ENCODE measurements at places on chromosomes 2 and 18. TPM values are rescaled to one million over a fixed set of nuclear protein-coding genes. Genes with fewer than 3 reads are reported as not detected.
A peak's percentile ranks its signal among the peaks of the same experiment; 100 is the strongest.

Gene MDH1B
- total RNA-seq, result 0.76 TPM

- H3K4me3 ChIP-seq, result no peak overlapping the region
- H3K36me3 ChIP-seq, result no peaks in the 10 kb centered on the region
- no peaks in the 10 kb centered on the region for H3K27me3 ChIP-seq
Observed at GRCh38 chr2:170216981-170217380, 39.0 kb downstream of the MYO3B start.

DNA sequence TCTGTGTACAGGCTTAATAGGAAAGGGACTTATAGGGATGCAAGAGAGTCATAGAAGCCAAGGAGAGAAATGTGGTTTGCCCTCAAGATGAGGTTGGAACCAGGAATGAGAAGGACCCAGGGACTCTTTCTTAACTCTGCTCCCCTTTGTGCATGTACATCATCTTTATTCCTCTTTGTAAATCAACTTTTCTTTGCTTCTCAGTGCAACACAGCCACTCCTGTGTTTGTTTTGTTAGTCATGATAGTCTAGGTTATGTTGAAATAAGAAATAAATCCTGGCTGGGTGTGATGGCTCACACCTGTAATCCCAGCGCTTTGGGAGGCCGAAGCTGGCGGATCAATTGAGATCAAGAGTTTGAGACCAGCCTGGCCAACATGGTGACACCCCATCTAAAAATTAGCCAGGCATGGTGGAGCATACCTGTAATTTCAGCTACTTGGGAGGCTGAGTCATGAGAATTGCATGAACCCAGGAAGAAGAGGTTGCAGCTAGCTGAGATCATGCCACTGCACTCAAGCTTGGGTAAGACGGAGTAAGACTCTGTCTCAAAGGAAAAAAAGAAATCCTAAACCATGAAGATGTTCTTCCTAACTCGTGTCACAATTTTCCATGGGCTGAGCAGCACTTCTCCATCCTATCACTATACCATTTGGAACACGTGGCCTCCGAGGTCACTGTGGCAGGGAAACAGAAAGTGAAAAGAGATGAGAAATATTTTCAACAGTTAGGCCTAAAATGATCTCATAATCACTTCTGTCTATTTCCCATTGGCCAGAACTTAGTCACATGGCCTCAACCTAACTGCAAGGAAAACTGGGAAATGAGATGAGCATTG lies 73.0 kb upstream of the TMEM17 start:
- no peak for DNase-seq
- H3K4me3 ChIP-seq, result no peak overlapping the region
- no peaks in the 10 kb centered on the region for H3K36me3 ChIP-seq
- H3K27me3 ChIP-seq, result no peaks in the 10 kb centered on the region

- no peak overlapping the region for H3K4me3 ChIP-seq
- H3K36me3 ChIP-seq, result no peaks in the 10 kb centered on the region
- no peaks in the 10 kb centered on the region for H3K27me3 ChIP-seq
- H3K4me1 ChIP-seq, result peaks cover 15% of the 10 kb centered on the region
- DNase-seq, result no peak
Observed at GRCh38 chr2:21257621-21258020, 133.9 kb downstream of the TDRD15 start.

DNA sequence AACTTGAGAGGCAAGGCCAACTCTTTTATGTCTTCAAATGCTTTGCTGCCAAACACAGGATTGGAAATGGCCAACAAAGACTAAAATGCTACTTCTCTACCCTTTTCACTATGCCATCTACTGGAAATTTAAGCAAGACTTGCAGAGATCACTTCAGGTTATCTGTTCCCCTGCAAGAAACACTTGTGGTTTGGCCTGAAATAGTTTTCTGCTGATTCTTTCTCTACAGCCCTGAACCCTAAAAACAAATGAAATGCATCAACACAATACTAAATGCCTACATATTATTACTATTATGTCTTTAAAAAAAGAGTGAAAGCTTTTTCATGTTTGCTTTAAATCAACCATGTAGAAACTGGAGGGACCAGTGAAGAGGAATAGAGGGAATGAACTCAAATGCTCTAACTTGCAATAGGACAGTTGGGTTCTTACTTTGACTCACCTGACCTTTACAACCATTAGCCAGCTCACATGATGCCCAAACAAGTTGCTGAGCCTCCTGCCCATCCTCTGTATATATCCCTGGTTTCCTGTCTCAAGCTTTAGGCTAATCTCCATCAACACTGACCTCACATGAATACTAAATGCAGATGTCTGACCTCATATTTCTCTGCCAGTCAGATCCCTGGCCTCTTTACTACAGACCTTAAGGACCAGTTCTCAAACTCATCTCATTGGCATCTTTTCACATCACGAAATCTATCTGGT lies 17.5 kb upstream of the ADAM17 start:
- H3K36me3 ChIP-seq, result no peaks in the 10 kb centered on the region
- H3K27me3 ChIP-seq, result no peaks in the 10 kb centered on the region
- H3K27ac ChIP-seq, result no peak overlapping the region
- DNase-seq, result no peak
- peaks cover 7% of the 10 kb centered on the region for H3K4me1 ChIP-seq

GRCh38 chr2:219168932-219169331 lies 897 bp downstream of the SLC23A3 start:
- H3K4me1 ChIP-seq, result peaks cover 8% of the 10 kb centered on the region
- peaks cover 14% of the 10 kb centered on the region for H3K36me3 ChIP-seq
- no peak overlapping the region for H3K4me3 ChIP-seq
- H3K27ac ChIP-seq, result no peak overlapping the region
- no peak for DNase-seq
- H3K27me3 ChIP-seq, result no peaks in the 10 kb centered on the region

- peaks cover 91% of the 10 kb centered on the region for H3K4me1 ChIP-seq
- DNase-seq, result peak; percentile 37
- H3K4me3 ChIP-seq, result no peak overlapping the region
- H3K27ac ChIP-seq, result peak overlapping the region; percentile 42
Observed at GRCh38 chr18:9147440-9148202, 11.0 kb downstream of the ANKRD12 start.

DNA sequence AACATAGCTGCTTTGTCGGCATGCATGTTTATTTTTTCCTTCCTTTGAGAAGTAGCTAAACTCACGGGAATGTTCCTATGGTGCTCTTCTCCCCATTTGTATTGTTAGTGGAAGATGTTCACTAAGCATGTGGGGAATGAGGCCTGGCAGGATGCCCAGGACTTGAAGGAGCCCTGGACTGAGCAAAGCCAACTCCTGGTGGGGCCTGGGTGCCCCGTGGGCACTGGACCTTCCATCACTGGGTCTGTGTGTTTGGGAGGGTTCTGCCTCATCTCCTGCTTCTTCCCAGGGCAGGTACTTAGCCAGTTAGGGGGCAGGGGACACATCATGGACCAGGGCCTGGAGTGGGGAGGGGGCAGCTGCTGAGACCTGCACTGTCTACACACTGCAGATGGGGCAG lies 49.3 kb downstream of the ACAA2 start:
- DNase-seq, result no peak
- no peak overlapping the region for H3K4me3 ChIP-seq
- no peaks in the 10 kb centered on the region for H3K36me3 ChIP-seq
- H3K27ac ChIP-seq, result no peak overlapping the region
- H3K4me1 ChIP-seq, result no peaks in the 10 kb centered on the region

Gene SLC30A3
- 11.1 TPM for total RNA-seq

Gene TNS1
- 646 TPM for total RNA-seq

- H3K4me3 ChIP-seq, result no peak overlapping the region
- peaks cover 3% of the 10 kb centered on the region for H3K27me3 ChIP-seq
- no peaks in the 10 kb centered on the region for H3K36me3 ChIP-seq
- H3K4me1 ChIP-seq, result no peaks in the 10 kb centered on the region
Observed at GRCh38 chr2:13143451-13143850, 426.7 kb downstream of the TRIB2 start.

Gene WNT6
- total RNA-seq, result 0.15 TPM

- no peak overlapping the region for H3K27ac ChIP-seq
- H3K4me3 ChIP-seq, result no peak overlapping the region
- peaks cover 95% of the 10 kb centered on the region for H3K36me3 ChIP-seq
- DNase-seq, result no peak
- H3K27me3 ChIP-seq, result no peaks in the 10 kb centered on the region
Observed at GRCh38 chr18:36160959-36161371, 26.3 kb upstream of the MOCOS start.

DNA sequence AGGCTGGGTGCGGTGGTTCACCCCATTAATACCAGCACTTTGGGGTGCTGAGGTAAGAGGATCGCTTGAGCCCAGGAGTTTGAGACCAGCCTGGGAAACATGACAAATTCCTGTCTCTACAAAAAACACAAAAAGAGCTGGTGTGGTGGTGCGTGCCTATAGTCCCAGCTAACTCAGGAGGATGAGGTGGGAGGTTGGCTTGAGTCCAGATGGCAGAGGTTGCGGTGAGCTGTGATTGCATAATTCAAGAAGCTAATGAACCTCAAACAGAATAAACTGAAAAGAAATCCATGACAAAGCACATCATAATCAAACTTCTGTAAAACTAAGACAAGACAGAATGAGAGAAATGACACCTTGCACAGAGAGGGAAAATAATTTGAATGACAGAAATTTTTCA lies 54.8 kb downstream of the SEMA4F start:
- no peaks in the 10 kb centered on the region for H3K4me1 ChIP-seq
- DNase-seq, result peak; percentile 13
- no peaks in the 10 kb centered on the region for H3K36me3 ChIP-seq
- no peaks in the 10 kb centered on the region for H3K27me3 ChIP-seq

DNA sequence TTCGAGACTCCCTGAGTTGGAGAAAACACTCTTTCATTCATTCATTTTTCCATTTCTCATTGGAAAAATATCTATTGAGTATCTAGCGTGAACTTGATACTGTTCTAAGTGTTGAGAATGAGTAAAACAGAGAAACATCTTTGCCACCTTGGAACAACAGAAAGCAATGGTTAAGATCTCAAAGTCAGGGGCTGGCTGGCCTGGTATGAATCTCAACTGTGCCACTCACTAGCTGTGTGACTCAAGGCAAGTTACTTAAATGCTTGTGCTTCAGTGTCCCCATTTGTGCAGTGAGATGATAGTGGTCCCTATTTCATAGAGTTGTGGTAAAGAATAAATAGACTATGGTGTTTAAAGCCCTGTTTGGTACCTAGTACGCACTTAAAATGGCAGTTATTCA lies 415.2 kb downstream of the NBAS start:
- no peaks in the 10 kb centered on the region for H3K36me3 ChIP-seq
- H3K4me1 ChIP-seq, result no peaks in the 10 kb centered on the region
- no peak overlapping the region for H3K4me3 ChIP-seq
- DNase-seq, result no peak
- H3K27me3 ChIP-seq, result no peaks in the 10 kb centered on the region
- H3K27ac ChIP-seq, result no peak overlapping the region

DNA sequence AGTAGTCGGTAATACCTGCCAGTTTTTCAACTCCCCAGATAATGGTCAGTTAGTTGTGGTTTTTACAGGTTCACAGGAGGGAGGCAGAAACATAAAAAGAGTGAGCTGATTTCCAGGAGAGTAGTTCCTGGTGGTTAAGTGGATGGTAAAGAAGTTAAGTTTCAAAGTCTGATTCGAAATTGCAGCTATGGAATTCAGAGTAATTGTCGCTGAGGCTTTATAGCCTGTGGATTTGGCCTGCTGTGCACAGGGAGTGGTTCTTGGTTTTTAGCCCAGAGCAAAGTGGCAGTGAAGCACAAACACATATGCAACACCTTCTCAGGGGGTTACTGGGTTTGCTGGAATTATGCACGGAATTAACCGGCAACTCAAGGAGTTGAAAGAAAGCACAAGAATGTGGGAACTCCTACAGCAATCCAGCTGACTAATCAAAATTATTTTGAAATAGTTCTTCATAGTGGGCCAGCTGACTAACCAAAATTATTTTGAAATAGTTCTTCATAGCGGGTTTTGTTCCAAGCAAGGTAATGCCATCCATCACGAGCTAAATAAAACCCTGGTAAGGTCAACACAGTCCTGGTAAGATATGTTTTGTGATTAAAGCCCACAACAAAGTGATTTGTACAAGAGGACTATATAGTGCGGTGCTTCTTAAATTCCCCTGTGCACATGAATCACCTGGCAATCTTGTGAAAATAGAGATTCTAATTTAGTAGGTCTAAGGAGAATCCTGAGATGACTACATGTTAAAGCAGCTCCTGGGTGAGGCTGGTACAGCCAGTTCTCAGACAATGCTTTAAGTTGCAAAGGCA lies 94.4 kb downstream of the SGPP2 start:
- no peaks in the 10 kb centered on the region for H3K27me3 ChIP-seq
- peaks cover 9% of the 10 kb centered on the region for H3K4me1 ChIP-seq
- no peak for DNase-seq
- H3K36me3 ChIP-seq, result no peaks in the 10 kb centered on the region

DNA sequence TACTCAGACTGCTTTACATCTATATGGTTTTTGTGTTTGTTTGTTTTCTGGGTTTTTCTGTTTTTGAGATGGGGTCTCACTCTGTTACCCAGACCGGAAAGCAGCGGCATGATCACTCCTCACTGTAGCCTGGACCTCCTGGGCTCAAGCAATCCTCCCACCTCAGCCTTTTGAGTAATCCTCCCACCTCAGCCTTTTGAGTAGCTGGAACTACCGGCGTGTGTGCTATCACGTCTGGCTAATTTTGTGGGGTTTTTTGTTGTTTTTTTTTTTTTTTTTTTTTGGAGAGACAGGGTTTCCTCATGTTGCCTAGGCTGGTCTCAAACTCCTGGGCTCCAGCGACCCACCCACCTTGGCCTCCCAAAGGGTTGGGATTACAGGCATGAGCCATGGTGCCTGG lies 9.1 kb downstream of the MAP3K2 start:
- no peaks in the 10 kb centered on the region for H3K36me3 ChIP-seq
- peaks cover 52% of the 10 kb centered on the region for H3K4me1 ChIP-seq
- H3K4me3 ChIP-seq, result no peak overlapping the region
- H3K27ac ChIP-seq, result no peak overlapping the region

DNA sequence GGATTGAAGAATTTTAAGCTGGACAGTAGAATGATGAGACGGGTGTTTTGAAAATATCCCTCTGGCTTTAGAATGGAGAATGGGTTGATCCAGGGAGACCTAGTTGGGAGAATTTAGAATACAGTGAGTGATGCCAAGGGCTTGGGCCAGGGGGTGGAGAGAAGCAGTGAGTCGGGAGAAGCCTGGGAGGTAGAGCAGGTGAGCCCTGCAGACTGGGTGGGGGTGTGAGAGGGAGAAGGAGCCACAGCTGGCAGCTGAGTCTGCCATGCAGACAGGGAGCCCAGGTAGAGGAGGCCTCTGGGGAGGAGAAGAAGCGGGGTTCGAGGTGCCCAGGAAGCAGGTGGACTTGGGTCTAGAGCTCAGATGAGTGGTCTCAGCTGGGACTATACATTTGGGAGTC lies 18.2 kb downstream of the CREG2 start:
- H3K4me1 ChIP-seq, result no peaks in the 10 kb centered on the region
- no peak overlapping the region for H3K27ac ChIP-seq
- no peak for DNase-seq
- no peaks in the 10 kb centered on the region for H3K36me3 ChIP-seq

Gene CHST9
- total RNA-seq, result 7.9 TPM

Gene HOXD9
- total RNA-seq, result not detected

DNA sequence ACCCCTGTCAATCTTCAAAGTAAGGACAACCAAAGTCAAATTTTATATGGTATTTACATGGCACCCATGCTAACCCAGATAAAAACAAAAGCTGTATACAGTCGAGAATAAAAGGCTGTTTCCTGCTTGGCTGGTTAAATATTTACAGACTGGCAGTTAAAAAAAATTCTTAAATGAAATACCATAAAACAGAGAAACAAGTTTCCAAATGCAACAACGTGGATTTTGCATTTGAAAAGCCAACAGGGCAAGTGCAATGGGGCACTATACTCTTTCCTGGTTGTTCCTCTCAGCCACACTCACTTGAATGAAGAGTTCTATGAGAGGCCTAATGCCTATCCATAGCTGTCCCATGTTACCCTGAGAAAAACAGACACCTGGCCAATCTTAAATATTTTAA lies 6.1 kb upstream of the NR4A2 start:
- H3K36me3 ChIP-seq, result no peaks in the 10 kb centered on the region
- H3K27me3 ChIP-seq, result no peaks in the 10 kb centered on the region
- peak overlapping the region; percentile 17 for H3K27ac ChIP-seq
- H3K4me3 ChIP-seq, result no peak overlapping the region
- peaks cover 47% of the 10 kb centered on the region for H3K4me1 ChIP-seq
